Dorsolateral prefrontal cortex (tissue), 122 donors: ENCODE measurements at places on chromosomes 2 and 18. TPM values are rescaled to one million over a fixed set of nuclear protein-coding genes. Genes with fewer than 3 reads are reported as not detected.

Gene FAM237A
- not detected for total RNA-seq

Gene ACMSD
- total RNA-seq: not detected

Gene AFF3
- total RNA-seq: 74.9 TPM

Gene FOXI3
- total RNA-seq: not detected

Gene INPP5D
- 12.7 TPM for total RNA-seq
